ENCODE measurements at places on chromosomes 16 and 17.

- DNase-seq, result no peak
These were observed 727 bp upstream of the MBTPS1 start for GRCh38 chr16:84117494-84117843.

GRCh38 chr17:61310590-61310989 is 89.1 kb upstream of the TBX2 start:
- DNase-seq, result no peak

GRCh38 chr16:58588406-58588805 is 41.2 kb downstream of the CNOT1 start:
- no peak for DNase-seq

DNA sequence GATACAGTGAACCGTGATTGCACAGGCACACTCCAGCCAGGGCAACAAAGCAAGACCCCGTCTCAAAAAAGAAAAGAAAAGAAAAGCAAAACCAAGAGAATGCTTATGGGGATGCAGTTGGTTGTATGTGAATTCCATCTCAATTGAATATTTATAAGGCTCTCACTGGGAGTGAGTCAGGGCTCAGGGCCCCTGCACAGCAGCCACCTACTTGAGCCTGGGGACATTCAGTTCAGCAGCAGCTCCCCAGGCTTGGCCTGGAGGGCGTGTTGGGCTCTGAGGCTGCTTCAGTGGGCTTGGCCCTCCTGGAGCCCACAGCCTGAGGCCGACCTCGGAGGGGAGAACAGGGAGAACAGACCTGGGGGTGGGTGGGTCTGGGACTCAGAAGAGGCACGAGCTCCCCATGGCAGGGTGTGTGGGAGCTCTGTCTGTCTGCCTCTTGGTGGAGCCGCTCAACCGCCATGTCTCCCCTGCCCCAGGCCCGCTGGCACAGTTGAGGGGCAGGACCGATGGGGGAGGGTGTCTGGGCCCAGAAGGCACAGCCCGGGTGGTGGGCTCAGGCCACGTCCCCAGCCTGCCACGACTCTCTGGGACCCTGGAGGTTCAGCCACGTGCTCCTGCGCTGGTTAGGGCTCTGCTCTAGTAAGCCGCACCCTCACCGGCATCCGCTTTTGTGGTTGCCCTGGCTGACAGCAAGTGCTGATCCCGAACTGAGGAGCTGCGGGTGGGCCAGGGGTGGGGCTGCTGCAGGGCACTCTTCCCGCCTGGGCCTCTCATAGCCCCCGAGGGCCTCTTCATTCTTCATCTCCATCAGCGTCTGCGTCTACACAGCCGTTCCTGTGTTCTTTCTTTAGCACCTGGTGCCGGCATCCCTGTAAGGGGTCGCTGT is 24.8 kb downstream of the ZFPM1 start:
- no peak for DNase-seq

DNA sequence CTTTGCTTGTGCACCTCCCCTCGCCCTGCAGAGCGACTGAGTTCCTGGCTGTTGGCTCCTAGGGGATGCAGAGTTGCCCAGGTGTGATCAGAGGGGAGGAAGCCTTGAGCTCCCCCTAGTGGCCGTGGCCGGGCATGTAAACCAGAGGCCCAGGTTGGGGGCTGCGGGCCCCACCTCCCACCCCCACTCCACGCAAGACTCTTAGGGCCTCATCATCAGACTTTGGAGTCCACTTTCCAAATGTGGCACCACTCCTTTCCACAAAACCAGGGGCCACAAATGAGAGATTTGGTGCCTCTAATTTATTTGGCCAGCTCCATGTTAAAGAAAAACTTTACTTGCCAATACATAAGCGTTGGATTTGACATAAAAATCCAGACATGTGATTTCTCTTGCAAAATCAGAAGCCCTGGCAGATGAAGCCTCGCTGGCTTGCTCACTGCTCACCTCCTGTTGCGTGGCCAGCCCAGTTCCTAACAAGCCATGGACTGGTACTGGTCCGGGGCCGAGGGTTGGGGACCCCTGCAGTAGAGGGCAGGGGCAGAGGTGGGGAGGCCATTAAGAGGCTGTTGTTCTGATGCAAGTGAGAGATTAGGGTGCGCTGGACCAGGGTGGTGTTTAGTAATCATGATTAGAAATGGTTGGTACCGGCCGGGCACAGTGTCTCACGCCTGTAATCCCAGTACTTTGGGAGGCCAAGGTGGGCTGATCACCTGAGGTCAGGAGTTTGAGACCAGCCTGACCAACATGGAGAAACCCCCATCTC is 28.7 kb upstream of the GAS7 start:
- DNase-seq, result no peak

DNA sequence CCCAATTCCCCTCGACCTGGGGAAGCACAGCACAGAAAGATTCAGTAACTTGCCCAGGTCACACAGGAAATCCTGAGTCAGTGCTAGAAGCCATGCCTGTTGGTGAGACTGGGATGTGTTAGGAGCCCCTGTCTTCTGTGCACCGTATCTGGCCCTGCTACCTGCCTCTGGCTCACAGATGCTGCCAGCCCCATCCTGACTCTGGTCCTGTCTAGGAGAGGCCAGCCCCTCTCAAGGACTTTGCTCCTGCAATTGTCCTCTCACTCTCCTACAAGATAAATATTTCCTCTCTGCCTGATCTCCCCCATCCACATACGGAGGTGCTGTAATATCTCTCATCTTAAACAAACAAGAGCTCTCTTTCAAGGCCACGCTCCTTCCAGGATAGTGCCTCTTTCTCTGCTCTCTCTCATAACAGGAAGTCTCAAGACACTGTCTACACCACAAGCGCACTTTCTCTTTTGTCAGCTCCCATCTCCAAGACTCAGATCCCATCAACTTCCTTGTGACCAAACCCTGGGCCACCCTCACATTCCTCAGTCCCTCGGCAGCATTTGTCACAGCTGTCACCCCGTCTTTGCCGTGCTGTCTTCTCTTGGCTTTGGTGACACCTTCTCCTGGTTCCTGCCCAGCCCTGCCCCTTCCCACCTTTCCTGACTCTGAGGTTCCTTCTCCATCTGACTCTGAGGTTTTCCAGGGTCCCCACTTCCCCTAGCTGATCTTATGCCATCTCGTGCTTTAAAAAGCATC is 1.9 kb downstream of the SLC13A2 start:
- no peak for DNase-seq

- DNase-seq, result no peak
These were observed 4.8 kb downstream of the SRCIN1 start for GRCh38 chr17:38600906-38601305.

- peak; percentile 21 for DNase-seq
These were observed 16.6 kb upstream of the ERN1 start for GRCh38 chr17:64146418-64147109.

- DNase-seq, result no peak
These were observed 25.1 kb downstream of the SMARCE1 start for GRCh38 chr17:40622509-40622928.

DNA sequence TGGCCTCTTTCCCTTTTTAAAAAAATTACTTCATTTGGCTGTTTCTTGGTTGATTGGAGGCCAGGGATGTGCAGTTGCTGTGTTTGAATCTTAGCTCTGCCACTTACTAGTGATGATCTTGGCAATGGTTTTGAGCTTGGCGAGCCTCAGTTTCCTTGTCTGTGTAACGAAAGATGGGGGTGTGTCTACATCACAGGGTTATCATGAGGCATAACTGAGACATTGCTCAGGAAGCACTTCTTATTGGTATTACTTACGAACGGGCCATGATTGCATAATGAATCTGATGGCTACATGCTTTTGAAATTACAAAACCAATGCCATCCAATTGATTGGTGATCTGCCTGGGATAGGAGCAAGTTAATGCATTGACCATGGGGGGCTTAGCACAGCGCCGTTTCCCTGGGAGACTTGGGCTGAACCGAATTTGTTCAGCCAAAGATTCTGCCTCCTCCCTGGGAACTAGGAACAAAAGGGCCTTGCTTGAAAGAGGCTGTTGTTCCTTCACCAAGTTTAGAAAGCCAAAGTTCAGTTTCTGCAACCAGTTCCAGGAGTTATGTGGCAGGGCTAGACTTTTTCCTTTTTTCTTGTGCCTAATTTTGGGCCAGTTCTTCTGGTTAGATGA is 21.9 kb downstream of the CMIP start:
- no peak for DNase-seq

GRCh38 chr17:41082626-41083025 is 1.3 kb upstream of the KRTAP4-7 start:
- DNase-seq, result peak; percentile 45

GRCh38 chr17:82611140-82612058 is 36.8 kb downstream of the WDR45B start:
- DNase-seq, result no peak

DNA sequence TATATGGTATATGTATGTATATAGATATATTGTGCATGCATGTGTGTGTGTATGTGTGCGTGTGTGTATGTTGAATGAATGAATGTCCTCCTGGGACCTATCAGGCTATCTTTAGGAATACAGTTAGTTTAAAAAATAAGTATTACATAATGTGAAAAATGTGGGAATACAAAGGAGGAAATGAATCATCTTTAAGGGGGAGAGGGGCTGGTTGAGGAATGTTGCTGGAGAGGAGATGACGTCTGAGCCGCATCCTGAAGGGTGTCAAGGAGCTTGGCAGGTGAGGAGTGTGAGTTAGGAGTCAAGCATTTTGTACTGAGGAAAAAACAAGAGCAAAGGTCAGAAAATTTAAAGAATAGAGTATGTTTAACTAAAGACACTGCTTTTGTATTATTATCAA is 62.4 kb upstream of the NLK start:
- DNase-seq, result no peak

DNA sequence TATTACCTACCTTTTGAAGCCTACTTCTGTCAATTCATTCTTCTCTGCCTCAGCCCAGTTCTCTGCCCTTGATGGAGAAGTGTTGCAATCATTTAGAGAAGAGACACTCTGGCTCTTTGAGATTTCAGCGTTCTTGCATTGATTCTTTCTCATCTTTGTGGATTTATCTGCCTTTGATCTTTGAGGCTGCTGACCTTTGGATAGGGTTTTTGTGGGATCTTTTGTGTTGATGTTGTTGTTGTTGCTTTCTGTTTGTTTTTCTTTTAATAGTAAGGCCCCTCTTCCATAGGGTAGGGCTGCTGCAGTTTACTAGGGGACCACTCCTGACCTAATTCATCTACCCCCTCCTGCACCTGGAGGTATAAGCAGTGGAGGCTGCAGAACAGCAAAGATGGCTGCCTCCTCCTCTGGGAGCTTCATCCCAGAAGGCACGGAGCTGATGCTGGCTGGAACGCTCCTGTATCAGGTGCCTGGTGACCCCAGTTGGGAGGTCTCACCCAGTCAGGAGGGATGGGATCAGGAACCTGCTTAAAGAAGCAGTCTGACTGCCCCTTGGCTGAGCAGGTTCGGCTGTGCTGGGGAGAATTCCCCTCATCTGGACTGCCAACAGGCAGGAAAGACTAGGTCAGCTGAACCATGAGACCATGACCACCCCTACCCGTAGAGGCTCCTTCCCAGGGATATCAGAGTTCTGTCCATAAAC is 28.0 kb downstream of the NFATC3 start:
- no peak for DNase-seq

GRCh38 chr17:59802160-59802559 is 90.6 kb downstream of the TUBD1 start:
- no peak for DNase-seq

DNA sequence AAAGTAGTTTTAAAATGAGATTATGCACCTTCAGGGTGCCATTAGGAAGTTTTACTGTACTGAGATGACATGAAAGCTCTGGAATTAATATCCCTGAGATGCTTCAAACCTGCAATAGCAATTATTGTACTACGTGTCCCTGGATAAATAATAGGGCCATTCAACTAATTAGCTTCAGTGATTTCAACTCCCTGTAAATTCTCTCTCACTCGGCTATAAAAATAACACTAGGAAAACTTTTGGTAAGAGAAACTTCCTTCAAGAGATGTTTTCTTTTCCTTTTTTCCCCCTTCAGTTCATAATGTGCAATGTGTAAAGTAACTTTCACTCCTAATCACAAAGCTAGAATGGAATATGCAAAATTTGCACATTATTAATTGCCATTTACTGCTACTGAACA is 146.4 kb downstream of the SNX11 start:
- DNase-seq, result no peak

DNA sequence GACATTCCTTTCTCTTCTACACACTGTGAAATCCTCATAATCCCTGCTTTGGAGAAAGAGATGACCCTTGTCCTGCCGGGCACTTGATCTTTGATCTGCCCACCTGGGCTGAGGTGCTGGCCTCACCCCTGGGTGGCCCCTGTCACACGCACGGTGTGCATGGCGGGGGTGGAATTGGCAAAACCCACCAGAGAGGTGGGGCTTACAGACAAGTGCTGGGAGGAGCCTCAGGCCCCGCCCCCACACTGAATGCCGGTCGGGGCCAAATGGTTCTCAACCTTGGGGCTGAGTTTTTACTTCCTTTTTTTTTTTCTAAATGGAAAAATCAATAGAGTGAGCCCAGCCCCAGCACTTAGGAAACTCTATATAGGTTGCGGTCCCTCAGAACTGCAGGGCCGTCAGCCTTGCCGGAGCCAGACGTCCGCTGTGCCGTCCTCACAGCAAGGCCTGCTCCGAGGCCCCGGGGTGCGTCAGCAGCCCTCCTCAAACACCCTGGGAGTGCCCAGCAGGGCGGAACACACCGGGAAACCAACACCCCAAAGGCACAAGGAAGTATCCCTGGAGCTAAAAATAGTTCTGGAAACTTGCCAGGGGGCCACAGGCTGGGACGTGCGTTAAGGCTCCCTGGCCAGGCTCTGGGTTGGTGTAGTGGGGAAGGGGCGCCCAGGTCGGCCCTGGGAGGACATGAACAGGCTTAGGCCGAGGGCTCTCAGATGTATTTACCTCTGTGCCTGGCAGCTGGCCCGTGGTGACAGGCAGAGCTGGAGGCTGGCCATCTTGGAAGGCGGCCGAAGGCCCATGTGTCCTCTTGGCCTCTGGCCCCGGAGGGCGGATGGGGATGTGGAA is 11.0 kb downstream of the GPRC5C start:
- DNase-seq, result no peak

GRCh38 chr17:65332375-65332774 is 195.2 kb downstream of the RGS9 start:
- DNase-seq, result peak; percentile 5

- no peak for DNase-seq
These were observed 17.1 kb downstream of the MYLK3 start for GRCh38 chr16:46730801-46731690.

DNA sequence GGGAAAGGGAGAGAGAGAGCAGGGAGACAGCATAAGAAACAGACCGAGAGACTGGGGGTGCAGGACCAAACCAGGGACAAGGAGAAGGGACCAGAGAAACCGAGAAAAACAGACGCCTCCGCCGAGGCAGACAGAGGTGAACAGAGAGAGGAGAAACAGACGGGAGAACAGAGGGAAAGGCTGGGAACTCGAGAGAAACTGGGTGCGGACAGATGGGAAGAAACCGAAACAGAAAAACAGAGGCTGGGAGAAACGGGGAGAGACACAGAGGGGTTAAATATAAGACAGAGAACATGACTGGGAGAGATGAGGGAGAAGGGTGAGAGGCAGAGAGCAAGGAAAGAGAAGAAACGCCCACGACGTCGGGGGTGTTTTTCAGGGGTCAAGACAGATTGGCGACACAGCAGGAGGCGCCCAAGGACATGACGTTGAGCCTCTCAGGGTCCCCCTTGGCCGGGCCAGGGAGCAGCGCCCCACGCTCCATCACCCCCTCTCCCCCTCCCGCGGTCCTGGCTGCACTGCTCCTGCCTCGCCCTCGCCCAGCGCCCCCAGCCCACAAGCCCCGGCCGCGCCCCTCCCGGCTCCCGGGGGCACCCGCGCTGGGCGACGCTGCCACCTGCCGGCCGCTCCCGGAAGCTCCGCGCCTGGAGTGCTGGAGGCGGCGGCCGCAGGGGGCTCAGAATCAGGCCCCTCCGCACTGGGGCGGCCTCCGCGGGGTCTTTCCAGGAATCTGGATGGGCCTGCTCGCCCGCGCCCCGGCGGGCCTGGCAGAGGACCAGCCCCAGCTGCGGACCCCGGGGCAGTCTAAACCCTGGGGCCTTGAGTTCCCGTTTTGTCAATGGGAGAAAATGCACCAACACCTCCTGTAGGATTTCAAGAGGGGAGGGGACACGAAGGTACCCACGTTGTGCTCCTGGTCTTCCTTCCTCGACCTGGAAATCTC is 1.3 kb upstream of the TMEM92 start:
- DNase-seq, result no peak

Data from amniotic stem cell (primary cell).